Central memory CD8-positive, alpha-beta T cell (primary cell): ENCODE measurements at places on chromosomes 2 and 18.

- H3K4me1 ChIP-seq = no peaks in the 10 kb centered on the region
- no peak for DNase-seq
- no peaks in the 10 kb centered on the region for H3K36me3 ChIP-seq
- peaks cover 14% of the 10 kb centered on the region for H3K27me3 ChIP-seq
- H3K27ac ChIP-seq = no peak overlapping the region
- H3K4me3 ChIP-seq = no peak overlapping the region
Observed at GRCh38 chr2:65930259-65930658, 497.9 kb upstream of the SPRED2 start.

DNA sequence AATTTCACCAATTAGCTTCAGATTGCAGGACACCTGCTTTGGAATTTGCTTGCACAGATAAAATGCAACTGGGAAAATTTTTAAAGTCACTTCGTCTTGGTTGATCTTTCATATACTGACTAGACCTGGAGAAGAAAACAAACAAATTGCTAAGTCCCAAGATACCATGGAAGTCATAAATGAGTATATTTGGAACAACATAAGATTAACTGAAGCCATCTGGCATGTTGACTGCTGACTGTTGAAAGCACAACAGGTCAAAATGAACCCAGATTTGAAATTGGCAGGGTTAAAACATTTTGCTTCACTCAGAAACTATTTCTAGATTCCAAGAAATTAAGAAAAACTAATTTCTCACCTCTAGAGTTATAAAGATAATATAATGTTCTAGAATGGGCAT lies 470.7 kb downstream of the LPIN1 start:
- H3K27me3 ChIP-seq = no peaks in the 10 kb centered on the region
- no peak overlapping the region for H3K27ac ChIP-seq
- H3K4me3 ChIP-seq = no peak overlapping the region
- DNase-seq = no peak

- H3K36me3 ChIP-seq = peaks cover 1% of the 10 kb centered on the region
- H3K27ac ChIP-seq = no peak overlapping the region
- H3K4me1 ChIP-seq = no peaks in the 10 kb centered on the region
- DNase-seq = no peak
Observed at GRCh38 chr2:110219496-110220189, 7.3 kb upstream of the MTLN start.

GRCh38 chr2:239322416-239323086 lies 78.3 kb downstream of the HDAC4 start:
- H3K36me3 ChIP-seq = peaks cover 1% of the 10 kb centered on the region
- peaks cover 38% of the 10 kb centered on the region for H3K4me1 ChIP-seq
- no peaks in the 10 kb centered on the region for H3K27me3 ChIP-seq
- peak overlapping the region; percentile 91 for H3K27ac ChIP-seq
- H3K4me3 ChIP-seq = peak overlapping the region; percentile 27

- H3K27me3 ChIP-seq = peaks cover 29% of the 10 kb centered on the region
- H3K36me3 ChIP-seq = no peaks in the 10 kb centered on the region
- DNase-seq = no peak
- H3K4me3 ChIP-seq = no peak overlapping the region
- no peak overlapping the region for H3K27ac ChIP-seq
Observed at GRCh38 chr2:14628901-14629300, 3.6 kb upstream of the LRATD1 start.

DNA sequence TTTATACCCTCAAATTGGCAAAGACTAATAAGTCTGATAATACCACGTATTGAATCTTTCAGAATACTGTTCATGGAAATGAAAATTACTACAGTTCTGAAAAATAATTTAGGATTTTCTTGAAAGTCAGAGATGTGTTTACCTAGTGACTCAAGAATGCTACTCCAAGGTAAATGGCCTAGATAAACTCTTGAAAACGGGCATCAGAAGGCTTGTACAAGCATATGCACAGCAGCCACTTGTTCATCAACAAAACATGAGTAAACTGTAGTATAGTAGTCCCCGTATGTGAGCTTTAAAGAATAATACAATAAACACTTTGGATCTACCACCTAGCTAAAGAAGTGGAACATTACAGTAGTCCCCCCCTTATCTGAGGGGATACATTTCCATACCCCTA lies 157.5 kb downstream of the THADA start:
- no peak overlapping the region for H3K4me3 ChIP-seq
- H3K27me3 ChIP-seq = no peaks in the 10 kb centered on the region
- no peak overlapping the region for H3K27ac ChIP-seq
- peaks cover 11% of the 10 kb centered on the region for H3K4me1 ChIP-seq
- H3K36me3 ChIP-seq = peaks cover 3% of the 10 kb centered on the region

- H3K27me3 ChIP-seq = no peaks in the 10 kb centered on the region
- H3K4me3 ChIP-seq = no peak overlapping the region
- H3K27ac ChIP-seq = no peak overlapping the region
Observed at GRCh38 chr2:39099310-39099869, 21.5 kb downstream of the SOS1 start.

DNA sequence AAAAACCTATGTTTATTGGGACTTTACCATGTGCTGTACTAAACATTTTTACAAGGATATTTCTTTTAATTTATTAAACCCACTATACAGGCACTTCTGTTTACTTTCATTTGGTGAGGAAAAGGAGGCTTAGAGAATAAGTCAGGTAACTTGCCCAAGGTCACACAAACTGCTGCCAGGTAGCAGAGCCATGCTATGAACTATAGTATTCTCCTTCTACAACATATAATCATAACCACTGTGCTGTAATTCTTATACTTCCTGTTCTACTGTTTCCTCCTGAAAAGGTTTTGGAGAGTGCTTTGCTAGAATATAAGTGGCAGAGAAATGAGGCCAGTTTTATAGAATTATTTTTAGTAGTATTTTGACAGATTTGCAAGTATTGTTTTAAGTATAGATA lies 29.5 kb downstream of the SLC39A10 start:
- H3K36me3 ChIP-seq = peaks cover 13% of the 10 kb centered on the region
- H3K27ac ChIP-seq = peak overlapping the region; percentile 73
- H3K4me3 ChIP-seq = no peak overlapping the region
- no peaks in the 10 kb centered on the region for H3K27me3 ChIP-seq

GRCh38 chr2:217785544-217786045 lies 217.2 kb downstream of the TNS1 start:
- peaks cover 23% of the 10 kb centered on the region for H3K4me1 ChIP-seq
- H3K36me3 ChIP-seq = no peaks in the 10 kb centered on the region
- peak; percentile 58 for DNase-seq
- no peak overlapping the region for H3K4me3 ChIP-seq

DNA sequence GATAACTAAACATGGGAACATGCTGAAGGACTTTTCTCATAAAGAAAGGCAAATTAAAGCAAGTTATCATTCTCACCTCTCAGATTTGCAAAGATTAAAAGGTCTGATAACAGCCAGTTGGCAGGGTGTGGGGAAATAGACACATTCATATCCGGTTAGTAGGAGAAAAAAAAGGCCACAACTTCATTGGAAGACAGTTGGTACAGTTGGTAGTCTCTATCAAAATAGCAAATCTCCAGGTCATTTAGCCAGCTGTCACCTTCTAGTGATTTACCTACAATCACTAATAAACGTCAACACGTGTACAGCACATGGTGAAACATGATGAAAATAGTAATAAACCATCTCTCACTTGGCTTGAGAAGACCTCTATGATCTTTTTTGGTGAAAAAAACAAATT lies 16.6 kb downstream of the INPP5D start:
- no peak overlapping the region for H3K4me3 ChIP-seq
- no peak for DNase-seq
- H3K4me1 ChIP-seq = peaks cover 39% of the 10 kb centered on the region
- H3K36me3 ChIP-seq = peaks cover 33% of the 10 kb centered on the region
- no peak overlapping the region for H3K27ac ChIP-seq
- H3K27me3 ChIP-seq = no peaks in the 10 kb centered on the region

DNA sequence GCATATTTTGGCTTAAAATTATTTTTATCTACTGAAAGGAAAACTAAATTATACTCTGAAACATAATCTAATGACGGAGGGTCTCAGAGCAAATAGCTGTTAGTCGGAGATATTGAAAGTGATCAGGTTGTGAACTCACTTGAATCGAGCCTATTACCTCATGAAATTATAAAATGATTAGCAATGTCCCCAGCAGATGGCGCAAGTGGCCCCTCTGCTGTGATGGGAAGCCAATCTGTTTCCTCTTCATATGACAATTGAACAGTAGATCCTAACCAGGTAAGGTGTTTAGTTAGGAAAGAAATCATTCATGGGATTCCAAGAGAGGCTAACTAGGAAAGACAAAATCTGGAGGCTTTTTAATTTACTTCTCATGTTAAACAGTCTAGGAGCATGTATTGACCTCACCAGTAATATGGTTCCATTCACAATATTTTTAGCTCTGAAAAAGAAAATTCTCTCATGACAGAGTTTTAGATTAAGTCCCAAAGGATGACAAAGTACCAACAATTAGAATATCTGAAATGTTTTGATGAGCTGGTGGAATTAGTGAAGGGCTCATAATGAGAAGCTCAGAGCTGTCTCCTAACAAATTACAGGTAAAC lies 29.9 kb upstream of the MPPE1 start:
- peaks cover 2% of the 10 kb centered on the region for H3K36me3 ChIP-seq
- H3K4me1 ChIP-seq = no peaks in the 10 kb centered on the region
- no peaks in the 10 kb centered on the region for H3K27me3 ChIP-seq
- no peak overlapping the region for H3K27ac ChIP-seq
- peak; percentile 62 for DNase-seq

GRCh38 chr18:34803877-34804400 lies 93.8 kb downstream of the DTNA start:
- H3K36me3 ChIP-seq = no peaks in the 10 kb centered on the region
- H3K4me1 ChIP-seq = no peaks in the 10 kb centered on the region
- H3K4me3 ChIP-seq = no peak overlapping the region
- H3K27me3 ChIP-seq = peaks cover 22% of the 10 kb centered on the region

- peaks cover 2% of the 10 kb centered on the region for H3K36me3 ChIP-seq
- H3K27me3 ChIP-seq = peaks cover 2% of the 10 kb centered on the region
- no peak overlapping the region for H3K4me3 ChIP-seq
- no peak overlapping the region for H3K27ac ChIP-seq
- no peak for DNase-seq
Observed at GRCh38 chr2:60742419-60742818, 13.6 kb upstream of the PAPOLG start.

DNA sequence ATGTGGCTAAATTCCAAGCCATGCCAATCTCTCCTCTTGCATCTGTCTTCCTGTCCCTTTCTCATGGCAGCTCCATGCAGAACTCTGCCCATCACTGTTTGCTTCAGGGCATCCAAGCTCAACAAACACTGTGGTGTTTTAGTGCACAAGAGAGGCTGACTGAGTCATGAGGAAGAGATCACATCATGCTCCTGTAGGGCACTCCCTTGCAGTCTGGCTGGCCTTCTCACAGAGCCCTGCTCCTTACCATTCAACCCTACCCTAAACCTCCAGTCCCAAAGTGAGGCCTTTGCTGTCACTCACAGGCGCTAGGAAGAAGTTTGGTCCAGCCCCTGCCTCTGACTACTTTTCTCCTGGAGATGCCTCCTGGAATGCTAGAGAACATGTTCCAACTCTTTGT lies 194.0 kb downstream of the LRATD1 start:
- H3K36me3 ChIP-seq = no peaks in the 10 kb centered on the region
- no peak overlapping the region for H3K27ac ChIP-seq
- no peaks in the 10 kb centered on the region for H3K4me1 ChIP-seq

DNA sequence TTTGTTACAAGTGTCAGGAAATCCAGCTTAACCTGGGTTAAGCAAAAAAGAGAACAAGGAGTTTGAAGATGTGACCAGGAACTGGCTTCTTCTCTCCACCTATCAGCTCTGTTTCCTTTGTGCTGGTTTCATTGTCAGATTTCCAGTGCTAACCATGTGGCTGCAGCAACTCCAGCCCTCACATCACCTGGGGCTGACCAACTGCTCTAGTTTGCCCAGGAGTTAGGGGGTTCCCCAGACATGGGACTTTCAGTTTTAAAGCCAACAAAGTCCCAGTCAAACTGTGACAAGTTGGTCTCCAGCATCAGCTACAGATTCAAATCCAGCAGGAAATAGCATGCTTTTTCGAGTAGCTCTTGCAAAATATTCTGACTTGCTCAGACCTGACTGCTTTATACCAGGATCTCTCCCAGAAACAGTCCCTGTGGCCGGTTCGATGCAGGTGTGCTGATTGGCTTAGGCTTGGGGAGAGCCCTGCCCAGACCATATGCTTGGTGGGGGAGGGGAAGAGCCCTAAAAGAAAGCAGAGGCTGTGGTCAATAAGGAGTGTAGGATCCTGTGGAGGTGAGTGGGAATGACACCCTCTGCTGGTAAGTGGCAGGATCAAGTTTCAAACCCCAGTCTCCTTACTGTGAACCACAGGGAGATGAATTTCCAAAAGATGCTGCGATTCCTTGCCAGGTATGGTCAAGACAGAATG lies 49.5 kb downstream of the KCNE4 start:
- H3K27me3 ChIP-seq = no peaks in the 10 kb centered on the region
- DNase-seq = no peak

GRCh38 chr2:65227020-65227455 lies 593 bp upstream of the ACTR2 start:
- H3K27me3 ChIP-seq = no peaks in the 10 kb centered on the region
- H3K36me3 ChIP-seq = peaks cover 26% of the 10 kb centered on the region
- H3K4me3 ChIP-seq = peak overlapping the region; percentile 100
- DNase-seq = no peak
- peaks cover 28% of the 10 kb centered on the region for H3K4me1 ChIP-seq
- H3K27ac ChIP-seq = peak overlapping the region; percentile 100

DNA sequence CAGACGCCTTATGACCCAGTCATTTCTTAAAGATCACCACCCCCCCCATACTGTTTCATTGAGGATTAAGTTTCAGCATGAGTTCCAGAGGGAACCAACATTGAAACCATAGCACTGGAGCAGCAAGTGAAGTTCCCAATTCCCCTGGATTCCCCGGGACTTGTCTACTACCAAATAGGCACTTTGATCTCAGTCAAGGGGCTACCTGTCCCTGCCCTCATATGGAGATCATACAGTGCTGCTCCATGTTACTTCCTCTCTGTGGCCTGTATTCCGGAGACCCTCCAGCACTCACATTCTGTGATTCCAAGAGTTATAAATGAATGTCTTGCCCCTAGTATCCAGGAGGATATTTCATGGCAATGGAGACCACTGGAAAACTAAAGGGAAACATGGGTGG lies 42.5 kb downstream of the RNF144A start:
- peaks cover 68% of the 10 kb centered on the region for H3K4me1 ChIP-seq
- H3K4me3 ChIP-seq = no peak overlapping the region
- no peak overlapping the region for H3K27ac ChIP-seq
- H3K27me3 ChIP-seq = no peaks in the 10 kb centered on the region
- peaks cover 2% of the 10 kb centered on the region for H3K36me3 ChIP-seq

GRCh38 chr2:175195012-175195411 lies 13.5 kb upstream of the ATP5MC3 start:
- DNase-seq = no peak
- no peak overlapping the region for H3K27ac ChIP-seq
- H3K27me3 ChIP-seq = peaks cover 64% of the 10 kb centered on the region
- H3K4me1 ChIP-seq = peaks cover 5% of the 10 kb centered on the region

- DNase-seq = no peak
- H3K4me1 ChIP-seq = peaks cover 12% of the 10 kb centered on the region
Observed at GRCh38 chr2:121727950-121728349, 8.7 kb downstream of the NIFK start.

GRCh38 chr2:224395620-224396390 lies 6.1 kb downstream of the FAM124B start:
- H3K27me3 ChIP-seq = peaks cover 32% of the 10 kb centered on the region
- H3K4me3 ChIP-seq = no peak overlapping the region
- no peaks in the 10 kb centered on the region for H3K4me1 ChIP-seq
- H3K27ac ChIP-seq = no peak overlapping the region
